Thoracic aorta (tissue), 2 donors: ENCODE measurements at places on chromosomes 1 and 21. TPM values are rescaled to one million over a fixed set of nuclear protein-coding genes. Genes with fewer than 3 reads are reported as not detected.

GRCh38 chr1:102219463-102219862 lies 222.7 kb upstream of the OLFM3 start:
- DNase-seq, result no peak

OLFML2B gene
- total RNA-seq, result 46.6 TPM

OR2T35 gene
- not detected for total RNA-seq

MROH9 gene
- total RNA-seq, result not detected

MCOLN2 gene
- 1.8 TPM for total RNA-seq

SPRR5 gene
- not detected for total RNA-seq

DNA sequence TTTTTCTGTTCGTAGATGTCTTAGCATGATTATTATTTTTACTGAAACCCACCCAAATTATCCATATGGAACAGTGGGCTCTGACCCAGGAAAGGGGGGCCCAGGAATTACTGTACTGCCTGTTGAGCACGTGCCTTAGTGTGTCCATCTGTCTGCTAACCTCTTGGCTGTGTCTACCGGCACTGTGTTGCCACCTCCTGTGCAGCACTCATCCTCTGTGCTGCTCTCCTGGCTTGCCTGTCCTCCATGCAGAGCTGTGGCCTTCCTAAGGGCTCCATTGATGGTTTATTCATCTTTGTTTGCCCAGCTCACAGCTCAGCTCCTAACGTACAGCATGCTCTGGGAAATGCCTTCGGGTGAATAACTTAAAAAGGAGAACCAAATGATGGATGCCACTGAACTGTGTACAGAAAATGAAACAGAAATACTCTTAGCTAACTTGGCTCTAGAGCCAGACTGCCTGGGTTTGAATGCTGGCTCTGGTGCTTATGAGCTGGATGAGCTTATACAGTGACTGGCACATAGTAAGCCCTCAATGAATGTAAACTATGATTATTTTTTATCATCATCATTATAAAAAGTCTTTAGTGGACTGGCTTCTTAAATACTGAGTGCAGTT lies 11.4 kb upstream of the RPTN start:
- DNase-seq, result no peak

- no peak for DNase-seq
Measured at GRCh38 chr1:11462224-11462923, 16.6 kb upstream of the DISP3 start.

DNA sequence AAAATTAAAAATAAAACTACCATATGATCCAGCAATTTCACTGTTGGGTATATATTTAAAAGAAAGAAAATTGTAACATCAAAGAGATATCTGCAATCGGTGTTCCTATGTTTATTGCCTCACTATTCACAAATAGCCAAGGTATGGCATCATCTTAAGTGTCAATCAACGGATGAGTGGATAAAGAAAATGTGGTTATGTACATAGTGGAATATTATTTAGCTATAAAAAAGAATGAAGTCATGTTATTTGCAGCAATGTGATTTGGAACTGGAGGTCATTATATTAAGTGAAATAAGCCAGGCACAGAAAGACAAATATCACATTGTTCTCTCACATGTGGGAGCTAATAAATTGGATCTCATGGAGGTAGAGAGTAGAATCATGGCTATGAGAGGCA lies 76.3 kb downstream of the RD3 start:
- no peak for DNase-seq

OSBPL9 gene
- total RNA-seq, result 114 TPM

NUF2 gene
- total RNA-seq, result 1.6 TPM

- DNase-seq, result no peak
Measured at GRCh38 chr21:41880153-41880552, 1.0 kb upstream of the PRDM15 start.

SFN gene
- total RNA-seq, result 1.9 TPM

- no peak for DNase-seq
Measured at GRCh38 chr1:189929501-189930099, 548.1 kb downstream of the BRINP3 start.

DNA sequence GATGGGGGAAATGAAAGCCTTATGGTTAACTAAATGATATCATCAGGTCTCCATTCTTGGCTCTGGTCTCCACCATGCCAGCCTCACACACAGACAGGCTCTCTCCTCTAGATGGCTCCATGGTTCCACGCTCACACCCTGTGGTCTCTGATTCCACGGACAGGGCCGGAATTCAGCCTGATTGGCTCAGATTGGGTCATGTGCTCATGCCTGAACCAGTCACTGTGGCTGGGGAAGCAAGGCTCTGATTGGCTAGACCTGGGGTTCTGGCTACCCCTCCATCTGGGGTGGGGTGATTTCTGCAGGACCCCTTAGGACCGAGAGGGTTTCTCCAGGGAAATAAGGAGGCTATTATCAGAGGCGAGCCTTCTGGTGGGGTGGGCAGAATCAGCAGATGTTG lies 277.0 kb downstream of the PTPRU start:
- DNase-seq, result no peak

DNA sequence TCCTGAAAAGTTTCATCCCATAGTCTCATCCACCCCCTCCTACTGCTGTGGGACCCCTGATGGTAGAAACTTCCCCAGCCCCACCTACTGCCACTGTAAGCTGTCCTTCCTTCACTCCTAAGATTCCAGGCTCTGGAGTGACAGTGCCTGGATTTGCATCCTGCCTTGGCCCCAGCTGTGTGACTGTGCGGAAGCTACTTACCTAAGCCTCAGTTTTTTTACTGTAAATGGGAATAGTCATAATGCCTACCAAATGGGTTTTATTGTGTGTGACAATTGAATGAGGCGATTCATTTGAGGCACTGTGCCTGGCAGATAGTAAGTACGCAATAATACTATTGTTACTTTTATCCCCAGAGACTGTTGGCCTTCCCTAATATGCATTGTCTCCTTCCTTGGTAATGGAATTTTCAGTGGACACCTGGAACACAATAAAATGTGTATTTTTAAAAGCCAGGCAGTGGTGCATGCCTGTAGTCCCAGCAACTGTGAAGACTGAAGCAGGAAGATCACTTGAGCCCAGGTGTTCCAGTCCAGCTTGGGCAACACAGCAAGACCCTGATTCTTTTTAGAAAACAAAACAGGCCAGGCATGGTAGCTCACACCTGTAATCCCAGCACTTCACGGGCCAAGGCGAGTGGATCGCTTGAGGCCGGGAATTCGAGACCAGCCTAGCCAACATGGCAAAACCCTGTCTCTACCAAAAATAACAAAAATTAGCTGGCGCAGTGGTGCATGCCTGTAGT lies 55.0 kb upstream of the ZNF326 start:
- no peak for DNase-seq

USH2A gene
- not detected for total RNA-seq

TGFB2 gene
- total RNA-seq, result 9.1 TPM

GRCh38 chr1:2314803-2315673 lies 76.3 kb downstream of the MORN1 start:
- no peak for DNase-seq

RBM34 gene
- 59.8 TPM for total RNA-seq

HTR6 gene
- 0.41 TPM for total RNA-seq

DNA sequence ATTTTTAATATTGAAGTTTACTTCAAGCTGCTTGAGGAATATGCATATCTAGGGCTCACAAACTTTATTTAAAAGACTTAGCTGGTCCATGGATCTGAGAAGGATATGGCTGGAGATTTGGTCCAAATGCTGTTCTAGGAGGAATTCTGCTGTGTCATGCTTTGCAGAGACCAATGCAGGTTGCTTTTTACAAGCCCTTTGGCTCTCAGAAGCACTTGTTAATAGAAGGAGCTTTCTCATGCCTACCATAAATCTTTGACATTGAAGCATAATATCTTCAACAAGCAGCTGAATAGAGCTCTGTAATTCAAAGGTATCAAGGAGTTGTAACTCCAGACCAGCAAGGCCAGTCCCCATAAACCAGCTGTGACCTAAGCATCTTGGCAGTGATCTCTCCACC lies 299.1 kb downstream of the HHAT start:
- no peak for DNase-seq

DNA sequence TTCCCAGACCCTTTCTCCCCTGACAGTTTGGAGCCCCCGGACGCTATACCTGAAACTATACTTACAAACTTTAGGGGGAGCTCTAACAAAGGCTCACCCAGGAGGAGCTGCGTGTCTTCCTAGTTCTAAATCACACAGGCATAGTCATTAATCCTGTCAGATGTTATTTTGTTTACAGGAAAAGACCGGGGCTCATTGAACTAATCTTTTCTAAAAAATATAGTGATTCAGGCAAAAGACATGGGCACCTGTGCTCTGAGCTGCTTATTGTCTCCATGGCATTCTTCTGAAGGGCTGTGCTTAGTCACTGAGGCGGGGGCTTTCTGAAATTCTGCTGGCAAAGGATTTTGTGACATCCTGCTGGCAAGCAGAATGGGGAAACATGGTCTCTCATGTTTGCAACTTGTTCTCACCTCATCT lies 1577.0 kb downstream of the NCAM2 start:
- no peak for DNase-seq

TRIM46 gene
- total RNA-seq, result 2.7 TPM

GRCh38 chr1:240201931-240202330 lies 110.2 kb downstream of the FMN2 start:
- no peak for DNase-seq

- DNase-seq, result no peak
Measured at GRCh38 chr1:81949421-81949820, 148.7 kb downstream of the ADGRL2 start.

PTPN7 gene
- total RNA-seq, result 6.1 TPM

AK5 gene
- 1.4 TPM for total RNA-seq

S100A9 gene
- 138 TPM for total RNA-seq

GRCh38 chr21:41751611-41752011 lies 15.2 kb downstream of the RIPK4 start:
- DNase-seq, result no peak

- no peak for DNase-seq
Measured at GRCh38 chr1:57494530-57495079, 70.7 kb upstream of the DAB1 start.

DNA sequence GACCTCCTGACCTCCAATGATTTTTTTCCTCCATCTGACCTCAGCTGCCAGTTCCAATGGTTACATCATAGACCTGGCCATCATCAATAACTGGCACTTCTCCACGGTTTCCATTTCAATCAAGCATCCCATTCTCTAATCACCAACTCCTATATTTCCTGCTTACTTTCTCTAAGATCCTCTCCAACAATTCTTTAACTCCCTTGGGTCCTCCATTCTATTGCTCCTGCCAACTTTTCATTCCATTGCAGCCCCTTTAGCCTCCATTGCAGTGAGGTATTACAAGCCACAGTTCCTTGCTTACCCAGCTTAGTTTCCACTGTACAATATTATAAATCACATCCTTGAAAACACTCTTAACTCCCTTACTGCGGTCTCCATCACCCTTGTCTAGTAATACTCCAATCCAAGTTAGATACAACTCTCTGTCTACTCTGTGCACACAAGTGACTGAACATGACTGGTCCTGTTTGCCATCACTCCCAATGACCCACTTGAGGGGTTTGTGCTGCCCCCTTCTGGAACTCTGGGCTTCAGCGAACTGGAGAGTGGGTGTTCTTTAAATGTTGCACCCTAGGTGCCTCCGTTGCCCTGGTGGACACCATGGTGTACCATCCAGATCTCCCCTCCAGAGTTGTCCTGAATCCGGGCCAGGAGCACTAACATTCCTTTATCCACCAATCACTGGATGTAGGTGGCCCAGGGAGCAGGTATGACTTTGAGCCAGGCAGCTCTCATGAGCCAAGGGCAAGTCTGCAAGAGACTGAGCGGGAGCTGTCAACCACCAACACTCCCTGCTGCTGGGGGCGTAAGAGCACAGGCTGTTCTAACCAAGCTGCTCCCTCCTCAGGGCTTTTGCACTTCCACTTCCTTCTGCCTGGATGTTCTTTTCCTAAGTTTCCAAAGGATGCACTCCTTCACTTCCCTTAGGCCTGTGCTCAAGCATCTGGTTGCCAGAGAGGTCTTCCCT lies 3.7 kb upstream of the FNDC7 start:
- DNase-seq, result no peak

GRCh38 chr1:184860985-184861754 lies 106.5 kb upstream of the EDEM3 start:
- DNase-seq, result no peak

DNA sequence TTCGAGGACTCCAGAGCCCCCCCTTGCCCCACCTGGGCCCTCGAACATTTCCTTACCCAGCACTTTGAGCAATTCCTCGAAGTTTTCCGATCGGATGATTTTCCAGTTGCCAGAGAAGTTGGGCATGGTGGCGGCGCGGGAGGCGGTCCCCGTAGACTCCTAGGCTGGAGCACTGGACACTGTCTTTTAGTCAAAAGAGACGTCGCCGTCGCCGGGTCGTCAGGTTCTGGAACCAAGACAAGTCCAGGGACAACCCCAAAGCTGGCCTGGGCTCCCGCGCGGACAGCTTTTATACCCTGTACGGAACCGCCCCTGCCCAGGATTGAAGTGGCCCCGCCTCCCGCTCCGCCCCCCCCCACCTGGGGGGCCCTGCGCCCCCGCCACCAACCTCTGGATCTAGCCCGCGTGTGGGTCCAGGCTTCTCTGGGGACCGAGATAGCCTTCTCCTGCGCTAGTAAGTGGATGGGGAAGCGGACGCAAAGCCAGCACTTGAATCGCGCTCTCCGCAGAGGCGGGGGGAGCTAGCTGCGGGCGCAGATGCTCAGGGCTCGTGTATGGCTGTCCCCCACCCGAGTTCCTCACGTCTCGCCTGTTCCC lies at the start of gene CRABP2:
CRABP2 (minus strand) TSS at position 263 of the 597 bp plus-strand sequence; CDS start at position 126, 137 bp downstream.
- no peak for DNase-seq

- DNase-seq, result no peak
Measured at GRCh38 chr1:80659161-80659560, 1141.6 kb upstream of the ADGRL2 start.

DNA sequence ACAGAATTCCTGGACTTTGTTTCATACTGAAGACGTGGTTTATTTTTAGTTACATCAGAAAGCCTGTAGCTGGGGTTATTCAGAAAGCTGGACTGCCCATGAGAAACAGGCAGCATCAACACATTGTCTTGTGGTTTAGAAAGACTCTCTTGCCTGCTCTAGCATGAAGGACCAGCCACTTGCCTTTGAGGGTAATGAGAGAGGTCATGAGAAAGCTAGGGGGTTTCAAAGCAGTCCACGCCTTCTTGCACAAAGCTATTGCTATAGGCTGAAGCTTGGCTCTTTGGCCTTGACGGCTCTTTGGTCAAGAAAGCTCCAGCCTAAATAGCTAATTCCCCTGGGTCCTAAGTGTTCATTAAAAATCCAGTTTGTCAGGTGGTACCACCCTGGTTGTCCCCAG lies 208.1 kb downstream of the PRDM2 start:
- DNase-seq, result no peak
